ENCODE measurements at places on chromosomes 5 and 9.
A peak's percentile ranks its signal among the peaks of the same experiment; 100 is the strongest.

GRCh38 chr5:150376799-150377771 lies 19.6 kb downstream of the TCOF1 start:
- DNase-seq, result no peak

GRCh38 chr5:66894480-66895240 lies 298.5 kb downstream of the MAST4 start:
- no peak for DNase-seq

- no peak for DNase-seq
Measured at GRCh38 chr5:40402007-40402364, 277.7 kb upstream of the PTGER4 start.

GRCh38 chr9:134128727-134129679 lies 6.9 kb upstream of the WDR5 start:
- no peak for DNase-seq

- no peak for DNase-seq
Measured at GRCh38 chr9:72193478-72193881, 44.2 kb downstream of the GDA start.

DNA sequence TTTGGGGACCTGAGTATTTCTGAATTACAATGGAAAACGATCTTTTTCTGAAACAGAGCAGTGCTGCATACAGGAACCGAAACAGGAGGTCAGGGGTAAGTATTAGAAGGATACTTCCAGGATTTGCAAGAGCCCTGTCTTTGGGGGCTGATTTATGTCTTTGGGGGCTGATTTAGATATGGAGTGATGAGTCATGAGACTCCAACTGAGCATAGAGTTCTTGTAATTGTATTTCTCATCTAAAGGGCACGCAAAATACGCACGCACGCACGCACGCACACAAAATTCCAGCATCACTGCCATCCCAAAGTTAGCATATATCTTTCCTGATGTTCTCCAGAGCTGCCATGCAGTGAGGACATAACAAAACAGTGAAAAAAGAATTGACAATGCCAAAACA lies 414.8 kb upstream of the CCNH start:
- no peak for DNase-seq

DNA sequence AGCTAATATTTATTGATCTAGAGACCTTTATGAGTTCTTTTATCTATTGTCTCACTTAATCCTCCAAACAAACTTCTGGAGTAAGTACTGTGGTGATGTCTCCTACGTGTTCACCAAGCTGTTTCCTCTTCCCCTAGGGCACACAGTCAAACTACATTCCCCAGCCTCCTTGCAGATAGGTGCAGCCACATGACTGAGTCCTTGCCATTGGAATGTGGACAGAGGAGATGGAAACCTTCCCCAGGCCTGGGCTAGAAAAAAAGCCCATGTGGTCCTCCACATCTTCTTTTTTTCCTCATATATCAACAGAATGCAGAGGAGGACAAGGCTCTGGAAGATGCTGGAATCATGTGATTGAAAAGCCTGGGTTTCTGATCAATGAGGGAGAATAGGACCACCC lies 88.0 kb downstream of the ANKRD55 start:
- DNase-seq, result no peak

- no peak for DNase-seq
Measured at GRCh38 chr9:68996462-68996861, 17.5 kb downstream of the PRKACG start.

- no peak for DNase-seq
Measured at GRCh38 chr9:109652112-109652511, 127.9 kb upstream of the PALM2AKAP2 start.

- peak; percentile 75 for DNase-seq
Measured at GRCh38 chr9:6055216-6055615, 39.8 kb upstream of the RANBP6 start.

DNA sequence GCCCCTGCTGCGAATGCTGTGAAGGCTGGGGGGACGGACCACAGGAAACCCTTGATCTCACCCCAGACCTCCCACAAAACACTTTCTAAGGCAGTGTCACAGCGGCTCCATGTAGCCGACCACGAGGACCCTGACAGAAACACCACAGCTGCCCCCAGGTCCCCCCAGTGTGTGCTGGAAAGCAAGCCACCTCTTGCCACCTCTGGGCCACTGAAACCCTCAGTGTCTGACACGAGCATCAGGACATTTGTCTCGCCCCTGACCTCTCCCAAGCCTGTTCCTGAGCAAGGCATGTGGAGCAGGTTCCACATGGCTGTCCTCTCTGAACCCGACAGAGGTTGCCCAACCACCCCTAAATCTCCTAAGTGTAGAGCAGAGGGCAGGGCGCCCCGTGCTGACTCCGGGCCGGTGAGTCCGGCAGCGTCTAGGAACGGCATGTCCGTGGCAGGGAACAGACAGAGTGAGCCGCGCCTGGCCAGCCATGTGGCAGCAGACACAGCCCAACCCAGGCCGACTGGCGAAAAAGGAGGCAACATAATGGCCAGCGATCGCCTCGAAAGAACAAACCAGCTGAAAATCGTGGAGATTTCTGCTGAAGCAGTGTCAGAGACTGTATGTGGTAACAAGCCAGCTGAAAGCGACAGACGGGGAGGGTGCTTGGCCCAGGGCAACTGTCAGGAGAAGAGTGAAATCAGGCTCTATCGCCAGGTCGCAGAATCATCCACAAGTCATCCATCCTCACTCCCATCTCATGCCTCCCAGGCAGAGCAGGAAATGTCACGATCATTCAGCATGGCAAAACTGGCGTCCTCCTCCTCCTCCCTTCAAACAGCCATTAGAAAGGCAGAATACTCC lies 84.7 kb downstream of the GOLPH3 start:
- no peak for DNase-seq

DNA sequence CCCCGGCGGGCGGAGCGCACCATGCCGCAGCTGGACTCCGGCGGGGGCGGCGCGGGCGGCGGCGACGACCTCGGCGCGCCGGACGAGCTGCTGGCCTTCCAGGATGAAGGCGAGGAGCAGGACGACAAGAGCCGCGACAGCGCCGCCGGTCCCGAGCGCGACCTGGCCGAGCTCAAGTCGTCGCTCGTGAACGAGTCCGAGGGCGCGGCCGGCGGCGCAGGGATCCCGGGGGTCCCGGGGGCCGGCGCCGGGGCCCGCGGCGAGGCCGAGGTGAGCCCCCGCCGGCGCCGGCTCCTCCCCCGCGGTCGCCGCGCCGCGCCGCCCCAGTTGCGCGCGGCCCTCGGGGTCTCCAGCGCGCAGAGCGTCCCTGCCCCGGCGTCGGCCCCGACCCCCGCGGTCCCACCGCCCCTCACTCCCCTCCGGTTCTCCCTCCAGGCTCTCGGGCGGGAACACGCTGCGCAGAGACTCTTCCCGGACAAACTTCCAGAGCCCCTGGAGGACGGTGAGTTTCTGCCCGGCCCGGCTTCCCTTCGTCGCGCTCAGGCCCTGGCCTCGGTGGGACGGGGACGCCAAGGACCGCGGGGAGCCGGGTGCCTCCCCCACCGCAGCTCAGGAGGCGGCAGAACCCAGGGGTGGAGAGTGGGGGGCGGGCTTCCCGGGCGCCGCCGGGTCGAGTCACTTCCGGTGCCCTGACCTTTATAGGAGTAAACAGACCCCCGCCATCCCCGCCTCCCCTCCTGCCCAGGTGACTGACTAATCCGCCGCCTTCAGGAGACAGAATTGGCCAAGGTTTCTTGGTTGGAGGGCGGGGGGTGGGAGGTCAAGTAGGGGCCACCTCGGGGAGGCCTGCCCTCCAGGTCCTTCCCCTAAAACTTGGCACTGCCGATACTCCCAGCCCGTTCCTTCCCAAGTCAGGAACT lies 665 bp downstream of the TCF7 start:
- DNase-seq, result peak; percentile 83

DNA sequence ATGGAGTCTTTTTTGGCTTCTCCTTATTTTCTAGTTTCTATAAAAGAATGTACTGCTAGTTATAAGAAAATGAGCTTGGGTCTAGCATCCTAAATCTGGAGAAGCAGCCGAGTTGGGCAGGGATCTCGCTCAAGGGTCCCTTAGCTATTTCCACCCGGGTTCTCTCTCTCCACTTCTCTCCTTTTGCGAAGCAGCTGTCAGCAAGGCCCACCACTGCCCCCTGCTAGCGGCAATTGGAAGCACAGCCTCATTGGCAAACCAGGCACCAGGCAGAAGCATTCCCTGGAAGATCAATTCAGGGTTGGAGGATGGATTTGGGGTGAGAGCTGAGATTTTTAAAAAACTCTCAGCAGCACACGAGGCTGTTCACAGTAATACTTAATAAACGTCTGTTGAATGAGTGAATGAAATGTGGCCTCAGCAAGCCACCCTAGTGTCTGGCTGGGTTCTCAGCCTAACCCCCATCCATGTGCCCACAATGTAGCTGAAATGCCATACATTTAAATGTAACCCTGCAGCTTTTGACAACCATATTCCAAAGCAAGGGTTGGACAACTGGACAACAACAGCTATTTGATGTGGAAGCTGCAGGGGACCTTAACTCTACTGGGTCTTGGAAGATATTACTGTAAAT lies 34.6 kb upstream of the TNIP1 start:
- DNase-seq, result peak; percentile 75

DNA sequence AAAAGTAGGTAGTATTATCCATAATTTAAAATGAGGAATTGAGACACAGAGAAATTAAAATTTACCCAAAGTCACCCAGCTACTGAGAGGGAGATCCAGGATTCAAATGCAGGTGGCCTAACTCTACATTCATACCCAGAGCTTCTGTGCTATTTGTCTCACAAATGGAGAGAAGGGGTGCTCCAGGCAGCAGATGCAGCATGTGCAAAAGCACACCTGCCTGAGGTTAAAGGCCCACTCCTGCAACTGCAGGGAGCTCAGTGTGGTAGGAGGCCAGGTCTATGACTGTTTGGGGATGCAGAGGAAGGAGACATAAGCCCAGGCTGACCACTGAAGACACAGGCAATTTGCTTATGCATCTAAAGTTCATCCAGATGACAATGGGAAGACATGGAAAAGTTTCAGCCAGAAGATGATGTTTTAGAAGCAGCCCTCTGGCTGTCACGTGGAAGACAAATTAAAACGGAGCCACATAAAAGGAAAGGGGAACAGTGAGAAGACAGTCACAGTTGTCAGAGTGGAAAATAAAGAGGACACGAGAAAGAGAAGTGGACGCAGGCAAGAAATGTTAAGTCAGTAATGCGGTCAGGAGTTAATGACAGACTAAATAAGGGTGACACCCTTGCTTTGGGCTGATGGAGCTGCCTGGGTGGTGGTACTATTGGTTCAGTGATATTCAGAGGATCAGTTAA lies 214.7 kb downstream of the EBF1 start:
- no peak for DNase-seq

DNA sequence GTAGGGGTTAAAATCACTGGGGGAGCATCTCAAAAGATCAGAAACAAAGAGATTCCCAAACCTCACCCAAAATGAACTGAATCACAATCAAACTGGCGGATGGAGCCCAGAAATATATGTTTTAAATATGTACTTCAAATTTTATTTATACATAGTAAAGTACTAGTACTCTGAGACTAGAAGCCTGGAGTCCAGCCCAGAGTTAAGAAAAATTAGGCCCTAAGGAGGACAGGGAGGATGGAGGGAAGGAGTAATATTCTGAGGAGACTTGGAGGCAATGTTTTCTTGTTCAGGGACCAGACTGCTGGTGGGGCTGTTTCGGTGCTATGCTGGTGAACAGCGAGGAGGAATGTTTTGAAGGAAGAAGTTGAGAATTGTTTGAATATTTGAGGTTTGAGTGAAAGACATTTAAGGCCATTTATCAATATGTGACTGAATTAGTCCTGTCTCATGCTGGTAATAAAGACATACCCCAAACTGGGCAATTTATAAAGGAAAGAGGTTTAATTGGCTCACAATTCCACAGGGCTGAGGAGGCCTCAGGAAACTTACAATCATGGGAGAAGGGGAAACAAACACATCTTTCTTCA lies 552.4 kb upstream of the DAB2 start:
- no peak for DNase-seq

DNA sequence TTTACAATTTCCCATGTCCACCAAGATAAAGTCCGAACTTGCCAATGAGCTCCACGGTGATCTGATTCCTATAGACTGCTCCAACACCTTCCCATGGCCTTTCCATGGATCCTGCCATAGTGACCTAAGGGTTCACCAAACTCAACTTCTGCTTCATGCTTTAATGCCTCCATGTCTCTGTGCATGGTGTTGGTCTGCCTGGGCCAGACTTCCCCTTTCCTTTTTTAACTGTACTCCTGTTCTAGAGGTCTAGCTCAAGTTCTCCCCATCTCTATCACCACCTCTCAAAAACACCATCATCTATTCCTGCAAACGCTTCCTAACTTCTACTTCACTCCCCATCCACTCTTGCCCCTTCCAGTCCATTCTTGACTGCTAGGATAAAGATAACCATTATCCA lies 14.8 kb upstream of the SMARCA2 start:
- DNase-seq, result no peak

DNA sequence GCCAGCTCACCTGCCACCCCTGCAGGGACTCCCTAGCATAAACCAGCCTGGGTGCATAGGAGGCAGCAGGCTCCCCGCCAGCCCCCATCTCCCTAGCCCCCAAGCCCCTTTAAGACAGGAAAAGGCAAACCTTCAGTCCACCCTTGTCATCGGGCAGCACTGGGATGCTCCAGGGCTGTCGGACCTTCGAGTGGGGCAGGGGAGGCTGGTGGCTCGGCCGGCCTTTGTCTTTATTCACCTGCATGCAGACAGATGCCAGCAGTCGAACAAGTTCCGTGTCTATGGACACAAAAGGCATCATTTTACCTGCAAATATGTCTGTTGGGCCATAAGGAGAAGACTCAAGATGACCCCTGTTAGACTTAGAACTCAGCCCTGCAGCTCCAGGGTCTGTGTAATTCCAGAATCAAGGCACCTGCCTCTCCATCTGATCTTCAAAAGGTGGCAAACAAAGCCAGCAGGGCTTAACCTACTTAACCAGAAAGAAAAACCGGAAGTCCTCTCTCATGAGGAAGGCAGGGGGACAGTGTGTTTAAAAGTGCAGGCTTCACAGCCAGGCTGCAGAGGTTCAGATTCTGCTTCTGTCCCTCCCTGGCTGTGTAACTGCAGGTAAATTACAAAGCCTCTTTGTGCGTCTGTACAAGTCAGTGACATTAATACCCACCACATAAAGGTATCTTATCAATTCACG lies 16.2 kb downstream of the ANKS6 start:
- no peak for DNase-seq

GRCh38 chr5:135105105-135105484 lies 71.1 kb upstream of the PITX1 start:
- DNase-seq, result no peak

DNA sequence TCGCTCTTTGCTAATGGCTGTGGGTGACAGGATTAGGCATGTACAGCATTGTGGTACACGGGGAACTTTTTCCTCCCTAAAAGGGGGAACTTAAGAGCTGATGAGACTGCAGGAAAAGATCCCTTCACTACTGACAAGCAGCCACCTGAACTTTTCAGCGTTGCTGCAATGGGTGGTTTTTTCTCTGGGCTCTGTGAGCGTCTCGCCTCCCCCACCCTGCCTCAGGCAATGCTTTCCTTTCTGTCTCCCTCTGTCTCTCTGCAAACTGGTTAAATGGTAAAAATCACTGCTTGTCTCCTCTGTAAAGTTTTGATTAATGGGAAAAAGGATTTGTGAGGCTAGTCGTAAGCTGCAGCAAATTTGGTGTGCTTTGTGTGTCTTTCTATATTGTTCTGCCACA lies 20.3 kb downstream of the HSD17B3 start:
- no peak for DNase-seq

- DNase-seq, result no peak
Measured at GRCh38 chr9:98385751-98386150, 130.3 kb upstream of the TBC1D2 start.

- DNase-seq, result no peak
Measured at GRCh38 chr5:172903790-172904189, 55.4 kb upstream of the RPL26L1 start.

Data from CD4-positive, alpha-beta T cell treated with Interleukin-12 subunit alpha and Interleukin-12 subunit beta, for 1 hour (primary cell).